ENCODE measurements at places on chromosomes 7 and 10.

GRCh38 chr7:134368851-134369544, 52.3 kb upstream of the SLC35B4 start:
- no peak overlapping the region for H3K27ac ChIP-seq
- no peaks in the 10 kb centered on the region for H3K36me3 ChIP-seq
- H3K27me3 ChIP-seq: no peaks in the 10 kb centered on the region
- H3K4me1 ChIP-seq: peaks cover 5% of the 10 kb centered on the region

- H3K36me3 ChIP-seq: peaks cover 7% of the 10 kb centered on the region
- DNase-seq: no peak
- no peak overlapping the region for H3K4me3 ChIP-seq
- H3K27me3 ChIP-seq: no peaks in the 10 kb centered on the region
Measured at GRCh38 chr7:98240961-98241673, 10.9 kb downstream of the TECPR1 start.

DNA sequence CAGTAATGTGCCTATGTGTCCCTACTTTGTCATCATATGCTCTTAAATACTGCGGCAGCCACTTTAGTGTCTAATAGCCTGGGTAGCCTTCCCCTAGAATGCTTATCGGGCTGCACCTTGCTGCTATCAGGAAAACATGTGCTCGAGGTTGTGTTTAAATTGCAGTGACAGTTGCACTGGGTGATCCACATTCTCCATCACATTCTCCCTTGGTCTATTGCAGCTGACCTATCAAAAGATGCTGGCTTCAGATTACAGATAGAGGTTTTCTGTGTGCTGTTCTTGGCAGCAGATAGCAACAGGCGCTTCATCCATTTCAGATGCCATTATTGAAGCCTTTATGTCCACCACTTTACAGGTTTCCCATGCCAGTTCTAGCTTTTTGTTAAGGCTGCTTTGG, 130.1 kb upstream of the MDFIC start:
- H3K4me3 ChIP-seq: no peak overlapping the region
- no peak for DNase-seq
- no peaks in the 10 kb centered on the region for H3K36me3 ChIP-seq

- no peak overlapping the region for H3K4me3 ChIP-seq
- no peaks in the 10 kb centered on the region for H3K27me3 ChIP-seq
- DNase-seq: no peak
- no peak overlapping the region for H3K27ac ChIP-seq
Measured at GRCh38 chr7:128032605-128033235, 1.5 kb upstream of the LRRC4 start.

- no peak overlapping the region for H3K4me3 ChIP-seq
- H3K27me3 ChIP-seq: no peaks in the 10 kb centered on the region
- peaks cover 13% of the 10 kb centered on the region for H3K4me1 ChIP-seq
- no peaks in the 10 kb centered on the region for H3K36me3 ChIP-seq
Measured at GRCh38 chr10:45160271-45160670, 155.1 kb downstream of the OR13A1 start.

GRCh38 chr10:132939957-132940790, 2.2 kb downstream of the CFAP46 start:
- H3K36me3 ChIP-seq: no peaks in the 10 kb centered on the region
- no peak for DNase-seq
- no peak overlapping the region for H3K27ac ChIP-seq
- H3K4me3 ChIP-seq: no peak overlapping the region
- no peaks in the 10 kb centered on the region for H3K4me1 ChIP-seq
- H3K27me3 ChIP-seq: peaks cover 3% of the 10 kb centered on the region

GRCh38 chr10:88416801-88417200, 166.3 kb downstream of the RNLS start:
- H3K36me3 ChIP-seq: no peaks in the 10 kb centered on the region
- H3K27ac ChIP-seq: no peak overlapping the region

DNA sequence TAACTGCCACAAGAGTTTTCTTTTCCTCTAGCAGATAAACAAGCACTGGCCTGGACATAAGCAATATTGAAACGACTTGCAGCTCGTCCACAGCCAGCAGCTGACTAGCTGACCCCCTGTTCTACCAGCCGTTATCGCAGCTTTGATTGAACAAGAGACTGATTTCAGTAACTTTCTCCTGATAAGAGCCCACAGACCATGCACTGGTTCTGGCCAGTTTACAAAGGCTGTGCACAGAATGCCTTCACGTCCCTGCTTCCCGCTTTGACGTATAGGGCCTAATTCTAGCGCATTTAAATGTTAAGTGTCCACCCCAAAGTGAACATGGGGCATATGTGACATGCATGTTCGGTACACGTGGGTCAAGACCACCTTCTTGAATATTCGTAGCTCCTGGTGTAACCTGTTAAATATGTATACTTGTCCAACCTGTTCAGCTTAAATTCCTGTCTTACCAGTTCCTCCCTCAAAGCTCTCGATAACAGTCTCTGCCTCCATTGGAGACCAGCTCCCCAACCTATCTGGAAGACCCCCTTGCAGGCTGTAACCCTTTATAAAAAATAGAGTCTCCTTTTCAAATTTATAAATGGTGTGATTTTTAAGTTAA, 69.2 kb downstream of the LYZL1 start:
- H3K36me3 ChIP-seq: no peaks in the 10 kb centered on the region
- no peak overlapping the region for H3K27ac ChIP-seq
- no peaks in the 10 kb centered on the region for H3K27me3 ChIP-seq

GRCh38 chr7:91872928-91873327, 7.6 kb downstream of the MTERF1 start:
- no peaks in the 10 kb centered on the region for H3K4me1 ChIP-seq
- H3K27ac ChIP-seq: no peak overlapping the region
- H3K36me3 ChIP-seq: peaks cover 9% of the 10 kb centered on the region
- H3K27me3 ChIP-seq: no peaks in the 10 kb centered on the region
- no peak for DNase-seq

GRCh38 chr10:126108693-126109092, 212.3 kb downstream of the FANK1 start:
- peaks cover 3% of the 10 kb centered on the region for H3K27me3 ChIP-seq
- no peaks in the 10 kb centered on the region for H3K36me3 ChIP-seq
- no peaks in the 10 kb centered on the region for H3K4me1 ChIP-seq
- no peak for DNase-seq
- H3K4me3 ChIP-seq: no peak overlapping the region

- no peak overlapping the region for H3K27ac ChIP-seq
- H3K4me3 ChIP-seq: no peak overlapping the region
- no peaks in the 10 kb centered on the region for H3K27me3 ChIP-seq
- no peaks in the 10 kb centered on the region for H3K36me3 ChIP-seq
- H3K4me1 ChIP-seq: no peaks in the 10 kb centered on the region
Measured at GRCh38 chr10:99828464-99828863, 46.0 kb downstream of the ABCC2 start.

- H3K4me1 ChIP-seq: peaks cover 16% of the 10 kb centered on the region
- no peaks in the 10 kb centered on the region for H3K36me3 ChIP-seq
- H3K27me3 ChIP-seq: no peaks in the 10 kb centered on the region
- H3K27ac ChIP-seq: no peak overlapping the region
- DNase-seq: no peak
- no peak overlapping the region for H3K4me3 ChIP-seq
Measured at GRCh38 chr7:140646931-140647647, 6.5 kb upstream of the DENND2A start.

DNA sequence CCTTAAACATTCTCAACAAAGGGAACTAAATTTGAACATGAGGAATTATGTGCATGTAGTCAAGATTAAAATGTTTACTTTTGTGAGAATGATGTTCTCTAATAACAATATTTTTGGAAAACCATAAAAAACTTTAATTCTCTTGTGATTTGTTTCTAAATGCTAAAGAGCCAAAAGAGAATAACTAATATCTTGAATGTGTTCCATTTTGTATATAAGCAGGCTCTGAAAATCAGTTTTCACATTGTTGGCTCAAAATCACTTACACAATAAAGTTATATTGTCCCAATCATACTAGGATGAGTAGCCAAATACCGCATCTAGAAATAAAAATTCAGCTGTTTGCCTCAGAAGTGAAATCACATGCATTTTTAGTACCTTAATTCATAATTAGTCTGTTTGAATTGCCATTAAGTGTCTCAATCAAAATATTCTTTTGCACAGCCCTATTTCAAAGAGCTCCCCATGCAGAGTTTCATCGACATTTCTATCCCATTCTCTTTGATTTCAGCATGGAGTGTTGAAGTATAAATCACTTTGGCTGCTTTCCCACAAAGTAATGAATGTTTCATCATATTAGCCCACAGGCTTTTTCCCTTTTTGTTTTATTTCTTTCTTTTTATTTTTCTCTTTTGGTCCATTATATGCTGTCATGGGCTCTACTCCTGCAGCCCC, 420.3 kb upstream of the POM121L12 start:
- no peaks in the 10 kb centered on the region for H3K4me1 ChIP-seq
- H3K27ac ChIP-seq: no peak overlapping the region
- H3K27me3 ChIP-seq: no peaks in the 10 kb centered on the region
- no peak for DNase-seq
- no peak overlapping the region for H3K4me3 ChIP-seq

- H3K27ac ChIP-seq: no peak overlapping the region
- no peak overlapping the region for H3K4me3 ChIP-seq
- H3K27me3 ChIP-seq: peaks cover 63% of the 10 kb centered on the region
Measured at GRCh38 chr10:93567277-93568104, 1.0 kb downstream of the FFAR4 start.

GRCh38 chr7:146235195-146235594, 118.6 kb downstream of the CNTNAP2 start:
- no peaks in the 10 kb centered on the region for H3K27me3 ChIP-seq
- H3K27ac ChIP-seq: no peak overlapping the region
- no peaks in the 10 kb centered on the region for H3K4me1 ChIP-seq

DNA sequence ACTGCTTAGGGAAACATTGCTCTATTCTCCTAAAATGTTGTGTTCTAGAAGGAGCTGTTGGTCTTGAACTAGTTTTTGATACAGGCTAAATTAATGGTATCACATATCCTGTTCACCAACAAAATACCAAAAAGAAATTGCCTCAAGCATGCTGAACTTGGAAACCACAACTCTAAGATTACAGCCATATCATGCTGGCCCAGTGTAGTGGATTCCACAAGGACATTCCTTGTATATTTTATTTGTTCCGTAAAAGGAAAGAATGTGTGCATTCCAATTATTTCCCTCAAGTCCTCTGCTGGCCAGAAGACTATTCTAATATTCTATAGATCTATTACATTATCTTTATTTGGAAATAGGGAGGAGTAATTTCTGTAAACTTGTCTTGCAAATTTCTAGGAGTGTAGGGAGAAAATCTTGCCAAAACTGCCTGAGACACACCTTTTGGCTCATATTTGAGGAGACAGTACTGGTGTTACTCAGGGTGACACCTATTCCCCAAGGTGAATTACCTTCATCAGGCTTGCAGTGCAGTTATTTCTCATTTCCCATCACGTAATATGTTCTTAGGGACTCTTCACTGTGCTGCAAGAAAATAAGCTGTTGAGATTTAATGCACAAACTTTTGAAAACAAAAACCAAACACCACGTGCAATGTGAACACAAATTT, 1.9 kb upstream of the NEBL start:
- no peaks in the 10 kb centered on the region for H3K27me3 ChIP-seq
- no peaks in the 10 kb centered on the region for H3K36me3 ChIP-seq
- no peak overlapping the region for H3K4me3 ChIP-seq

GRCh38 chr10:131266936-131267813, 44.3 kb downstream of the TCERG1L start:
- H3K27ac ChIP-seq: no peak overlapping the region
- H3K4me3 ChIP-seq: no peak overlapping the region
- no peaks in the 10 kb centered on the region for H3K4me1 ChIP-seq
- no peaks in the 10 kb centered on the region for H3K27me3 ChIP-seq
- H3K36me3 ChIP-seq: no peaks in the 10 kb centered on the region

GRCh38 chr10:95785942-95786669, 30.1 kb downstream of the ENTPD1 start:
- no peak for DNase-seq
- H3K36me3 ChIP-seq: no peaks in the 10 kb centered on the region
- no peak overlapping the region for H3K4me3 ChIP-seq
- H3K27ac ChIP-seq: no peak overlapping the region

GRCh38 chr7:140489026-140489359, 9.7 kb upstream of the MKRN1 start:
- H3K27ac ChIP-seq: no peak overlapping the region
- no peaks in the 10 kb centered on the region for H3K27me3 ChIP-seq
- H3K36me3 ChIP-seq: no peaks in the 10 kb centered on the region

DNA sequence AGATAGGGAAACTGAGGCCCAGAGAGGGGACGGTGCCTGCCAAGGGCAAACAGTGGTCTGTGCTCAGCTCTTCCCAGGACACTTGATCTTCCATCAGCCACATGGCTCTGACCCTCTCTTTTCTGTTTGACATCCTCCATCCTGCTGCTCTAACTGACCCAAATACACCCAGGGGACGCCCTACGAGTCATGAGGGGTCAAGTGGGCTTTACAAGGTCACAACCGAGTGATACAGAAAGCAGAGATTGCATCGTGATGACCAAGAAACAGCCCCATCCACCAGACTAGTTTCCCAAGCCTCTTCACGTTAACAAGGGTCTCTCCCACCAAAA, 131.2 kb upstream of the UNC5B start:
- H3K27me3 ChIP-seq: no peaks in the 10 kb centered on the region
- H3K27ac ChIP-seq: no peak overlapping the region
- H3K36me3 ChIP-seq: no peaks in the 10 kb centered on the region
- peaks cover 12% of the 10 kb centered on the region for H3K4me1 ChIP-seq
- no peak overlapping the region for H3K4me3 ChIP-seq

DNA sequence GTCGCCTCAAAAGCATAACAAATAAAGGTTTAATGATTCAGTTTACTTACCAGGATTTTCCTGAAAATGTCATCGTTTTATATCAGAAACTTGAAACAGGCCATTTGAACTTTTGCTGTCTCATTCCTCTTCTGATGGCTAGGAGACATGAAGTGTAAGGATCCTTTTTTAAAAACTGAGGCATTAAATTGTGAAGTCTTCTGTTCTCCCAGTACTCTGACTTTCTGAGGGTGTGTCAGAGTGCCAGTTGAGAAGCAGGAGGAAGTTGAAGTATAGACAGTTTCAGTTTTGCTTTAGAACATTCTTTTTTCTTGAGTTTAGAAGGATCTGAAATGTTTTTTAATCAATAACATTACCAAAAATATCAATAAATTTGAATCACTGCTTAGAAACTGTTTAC, at the start of gene SAMD9L:
Gene SAMD9L, minus strand, starts transcription at position 242 of the 400 bp plus-strand sequence. CDS start 12,414 bp downstream, outside the sequence.
- no peaks in the 10 kb centered on the region for H3K36me3 ChIP-seq
- H3K4me1 ChIP-seq: peaks cover 3% of the 10 kb centered on the region
- H3K27ac ChIP-seq: no peak within 1 kb of the TSS
- DNase-seq: no peak

GRCh38 chr10:26441491-26442214, 3.5 kb downstream of the APBB1IP start:
- no peak overlapping the region for H3K4me3 ChIP-seq
- H3K27ac ChIP-seq: no peak overlapping the region
- peaks cover 21% of the 10 kb centered on the region for H3K27me3 ChIP-seq
- no peaks in the 10 kb centered on the region for H3K4me1 ChIP-seq
- DNase-seq: no peak

- no peaks in the 10 kb centered on the region for H3K4me1 ChIP-seq
- no peaks in the 10 kb centered on the region for H3K27me3 ChIP-seq
- no peak overlapping the region for H3K4me3 ChIP-seq
Measured at GRCh38 chr10:55500931-55501559, 700.0 kb upstream of the PCDH15 start.

DNA sequence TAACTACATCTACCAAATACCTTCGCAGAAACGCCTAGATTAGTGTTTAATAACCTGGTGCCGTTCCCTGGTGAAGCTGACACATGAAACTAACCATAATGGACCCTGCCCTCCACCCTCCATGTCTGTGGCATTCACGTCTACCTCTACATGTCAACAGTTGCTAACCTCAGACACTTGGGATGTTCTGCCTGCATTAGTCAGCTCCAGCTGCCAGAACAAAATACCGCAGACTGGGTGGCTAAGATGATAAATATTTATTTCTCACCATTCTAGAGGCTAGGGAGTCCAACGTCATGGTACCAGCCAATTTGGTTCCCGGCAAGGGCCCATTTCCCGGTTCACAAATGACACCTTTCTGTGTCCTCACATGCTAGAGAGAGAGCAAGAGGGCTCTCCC, 118.5 kb upstream of the CHST15 start:
- H3K4me1 ChIP-seq: peaks cover 9% of the 10 kb centered on the region
- H3K27ac ChIP-seq: peak overlapping the region; percentile 46
- H3K27me3 ChIP-seq: no peaks in the 10 kb centered on the region
- DNase-seq: peak; percentile 44

Data from keratinocyte (primary cell).